ENCODE measurements at places on chromosomes 7 and 10. TPM values are rescaled to one million over a fixed set of nuclear protein-coding genes. Genes with fewer than 3 reads are reported as not detected.

DNA sequence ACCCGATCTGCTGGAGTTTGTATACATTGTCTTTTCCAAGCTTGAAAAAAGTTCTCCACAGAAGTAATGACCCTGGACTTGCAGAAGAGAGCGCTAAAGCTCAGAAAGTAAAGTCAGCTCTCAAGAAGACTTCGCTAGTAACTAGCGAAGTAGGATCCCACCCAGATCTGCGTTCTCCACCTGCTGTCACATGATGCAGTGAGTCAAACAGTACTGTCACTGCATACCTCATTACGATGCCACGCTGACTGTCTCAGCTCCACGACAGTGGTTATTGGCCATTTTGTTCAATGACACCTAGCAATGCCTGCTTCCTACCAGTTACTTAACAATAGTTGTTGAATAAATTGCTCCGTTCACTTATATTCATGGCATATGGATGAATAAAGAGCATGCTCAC lies 29.7 kb upstream of the SEC61G start:
- H3K27me3 ChIP-seq, result no peaks in the 10 kb centered on the region
- DNase-seq, result peak; percentile 59
- no peak overlapping the region for H3K4me3 ChIP-seq
- no peaks in the 10 kb centered on the region for H3K4me1 ChIP-seq
- H3K36me3 ChIP-seq, result no peaks in the 10 kb centered on the region

GRCh38 chr10:33547976-33548375 lies 213.5 kb upstream of the NRP1 start:
- H3K27ac ChIP-seq, result no peak overlapping the region
- no peaks in the 10 kb centered on the region for H3K4me1 ChIP-seq
- H3K27me3 ChIP-seq, result no peaks in the 10 kb centered on the region
- H3K4me3 ChIP-seq, result no peak overlapping the region
- no peak for DNase-seq

NAT16 gene
- polyA plus RNA-seq, result not detected

OR2A7 gene
- polyA plus RNA-seq, result 2.7 TPM

- H3K36me3 ChIP-seq, result no peaks in the 10 kb centered on the region
- no peaks in the 10 kb centered on the region for H3K27me3 ChIP-seq
- peak overlapping the region; percentile 66 for H3K27ac ChIP-seq
- peak; percentile 87 for DNase-seq
These were observed 171.3 kb upstream of the BMPER start for GRCh38 chr7:33733870-33734650.

PTPRZ1 gene
- polyA plus RNA-seq, result 0.81 TPM

DNA sequence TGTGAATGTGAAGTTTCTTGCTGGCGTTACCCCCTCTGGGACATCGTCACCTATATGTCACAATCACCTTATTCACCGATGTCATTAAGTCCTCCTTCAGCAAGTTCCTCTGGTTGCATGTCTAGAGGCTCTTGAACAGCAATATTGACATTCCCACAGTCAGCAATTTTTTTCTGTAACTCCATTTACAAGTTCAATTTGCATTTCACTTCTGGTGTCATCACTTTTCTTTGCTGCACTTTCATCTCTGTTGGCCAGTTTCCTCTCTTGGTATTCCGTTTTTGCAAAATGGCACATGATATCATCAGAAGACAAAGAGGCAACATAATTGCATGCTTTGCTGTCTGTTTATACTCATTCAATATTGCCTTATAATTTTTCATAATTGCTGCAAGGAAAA lies 69.8 kb downstream of the SRI start:
- H3K36me3 ChIP-seq, result no peaks in the 10 kb centered on the region

GRCh38 chr7:32762925-32763293 lies 128.7 kb downstream of the KBTBD2 start:
- peak; percentile 7 for DNase-seq
- no peak overlapping the region for H3K27ac ChIP-seq
- peaks cover 5% of the 10 kb centered on the region for H3K4me1 ChIP-seq
- H3K4me3 ChIP-seq, result no peak overlapping the region

DNA sequence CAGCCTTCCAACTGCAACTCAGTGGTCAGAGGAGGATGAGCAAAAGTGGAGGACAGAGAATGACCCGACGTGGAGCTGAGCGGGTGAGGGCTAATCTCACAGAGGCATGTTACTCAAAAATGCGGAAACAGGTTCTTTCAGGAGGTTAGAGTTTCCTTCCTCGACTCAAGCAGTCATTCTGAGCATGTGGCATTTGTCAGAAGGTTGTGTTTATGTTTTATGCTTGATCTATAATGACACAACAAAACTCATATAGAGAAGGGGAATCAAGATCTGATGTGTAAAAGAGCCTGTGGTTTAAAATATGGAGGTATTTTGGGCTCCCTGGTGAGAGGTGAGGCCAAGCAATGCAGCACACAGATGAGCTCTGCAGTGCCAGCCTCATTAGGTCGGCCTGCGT lies 311.4 kb downstream of the ADARB2 start:
- H3K27ac ChIP-seq, result no peak overlapping the region
- DNase-seq, result no peak
- H3K36me3 ChIP-seq, result no peaks in the 10 kb centered on the region
- no peaks in the 10 kb centered on the region for H3K27me3 ChIP-seq
- no peak overlapping the region for H3K4me3 ChIP-seq
- peaks cover 2% of the 10 kb centered on the region for H3K4me1 ChIP-seq

DNA sequence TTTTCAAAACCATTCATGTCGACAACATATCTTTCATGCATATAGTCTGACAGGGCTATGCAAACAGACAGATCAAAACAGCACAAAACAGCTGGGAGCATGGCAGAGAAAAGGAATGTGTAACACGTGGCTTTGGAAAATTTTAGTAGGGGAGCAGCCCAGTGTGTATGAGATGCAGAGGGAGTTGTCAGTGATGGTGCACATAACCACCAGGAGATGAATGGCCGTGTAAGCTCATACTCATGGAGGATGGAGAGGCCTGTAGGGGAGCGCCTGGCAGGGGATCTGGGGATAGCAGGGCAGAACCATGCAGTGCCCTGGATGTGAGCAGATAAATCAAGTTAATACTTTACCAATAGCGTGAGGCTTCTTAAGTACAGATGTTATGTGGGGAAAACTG lies 45.7 kb downstream of the RHOBTB1 start:
- H3K27me3 ChIP-seq, result no peaks in the 10 kb centered on the region
- H3K36me3 ChIP-seq, result peaks cover 7% of the 10 kb centered on the region
- no peak overlapping the region for H3K4me3 ChIP-seq
- H3K4me1 ChIP-seq, result no peaks in the 10 kb centered on the region
- no peak for DNase-seq

DNA sequence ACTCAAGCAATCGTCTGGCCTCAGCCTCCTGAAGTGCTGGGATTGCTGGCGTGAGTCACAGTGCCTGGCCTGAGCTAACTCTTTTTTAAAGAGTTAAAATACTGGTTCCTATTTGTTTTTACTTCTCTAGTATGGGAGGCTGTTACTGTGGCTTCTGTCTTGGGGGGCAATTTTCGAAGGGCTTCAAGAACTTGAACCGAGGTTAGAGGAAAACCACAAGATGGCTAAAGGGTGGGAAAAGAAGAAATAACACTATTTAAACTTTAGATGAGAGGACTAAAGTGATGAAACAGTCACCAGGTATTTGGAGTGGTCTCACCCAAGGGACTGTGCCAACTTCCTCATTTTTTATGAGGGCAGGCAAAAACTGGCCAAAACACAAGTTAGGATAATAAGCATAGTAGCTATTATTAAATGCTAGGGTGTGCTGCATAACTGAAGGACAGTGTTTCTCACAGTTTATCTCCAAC lies 17.8 kb downstream of the MET start:
- peaks cover 6% of the 10 kb centered on the region for H3K4me1 ChIP-seq
- H3K27me3 ChIP-seq, result no peaks in the 10 kb centered on the region
- no peak overlapping the region for H3K4me3 ChIP-seq
- H3K27ac ChIP-seq, result no peak overlapping the region
- no peaks in the 10 kb centered on the region for H3K36me3 ChIP-seq

AKR1C1 gene
- 68.0 TPM for polyA plus RNA-seq

GRCh38 chr10:125203186-125203800 lies 42.9 kb upstream of the CTBP2 start:
- H3K27me3 ChIP-seq, result no peaks in the 10 kb centered on the region
- H3K4me1 ChIP-seq, result no peaks in the 10 kb centered on the region
- DNase-seq, result no peak
- H3K27ac ChIP-seq, result no peak overlapping the region
- no peak overlapping the region for H3K4me3 ChIP-seq

DYNC1I1 gene
- polyA plus RNA-seq, result 2.4 TPM

DNA sequence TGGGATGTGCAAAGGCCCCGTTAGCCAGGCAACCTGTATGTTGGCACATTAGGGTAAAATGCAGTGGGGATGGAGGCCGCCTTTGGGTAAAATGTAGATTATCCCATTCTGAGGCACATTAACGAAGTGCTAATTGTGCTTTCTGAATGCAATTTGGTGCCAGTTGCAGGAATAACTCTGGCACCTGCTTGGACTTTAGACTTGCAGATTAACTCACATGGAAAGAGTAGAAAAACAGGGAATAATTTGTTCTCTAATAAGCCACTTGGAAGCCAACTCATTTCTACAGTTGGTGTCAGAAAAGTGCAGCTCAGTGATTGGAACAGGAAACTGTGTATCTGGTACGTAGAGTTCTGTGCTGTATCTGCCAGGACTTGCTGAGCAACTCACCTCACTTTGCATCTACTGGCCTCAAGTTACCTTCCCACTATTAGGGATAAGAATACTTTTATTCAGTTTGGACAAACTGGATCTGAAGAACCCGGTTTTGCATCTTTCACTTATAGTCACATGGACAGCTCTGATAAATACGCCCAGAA lies 377.4 kb upstream of the PODXL start:
- no peak overlapping the region for H3K27ac ChIP-seq
- H3K36me3 ChIP-seq, result no peaks in the 10 kb centered on the region
- no peak for DNase-seq
- no peaks in the 10 kb centered on the region for H3K4me1 ChIP-seq
- H3K4me3 ChIP-seq, result no peak overlapping the region

IGFBP1 gene
- polyA plus RNA-seq, result not detected

DNA sequence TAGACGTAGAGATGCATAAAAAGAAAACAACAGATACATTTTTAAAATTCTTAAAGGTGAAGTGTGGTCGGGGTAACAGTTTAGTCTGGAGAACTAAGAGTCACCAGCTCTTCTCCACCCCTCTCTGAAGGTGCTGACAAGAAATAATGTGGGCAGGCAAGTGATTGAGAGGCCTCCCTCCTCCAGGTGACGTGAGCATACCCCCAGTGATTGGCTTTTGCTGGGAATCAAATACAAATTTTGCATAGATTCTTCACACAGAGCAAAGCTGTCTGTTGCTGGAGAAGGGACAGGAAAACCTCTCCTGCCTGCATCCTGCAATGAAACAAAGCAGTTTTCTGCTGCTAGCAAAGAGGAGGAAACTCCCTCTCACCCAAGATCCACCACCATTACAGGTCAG lies 115.0 kb downstream of the DGKB start:
- DNase-seq, result no peak
- no peak overlapping the region for H3K4me3 ChIP-seq
- H3K27ac ChIP-seq, result no peak overlapping the region
- no peaks in the 10 kb centered on the region for H3K4me1 ChIP-seq

GRCh38 chr10:49369216-49370162 lies 26.4 kb downstream of the DRGX start:
- no peak overlapping the region for H3K27ac ChIP-seq
- no peaks in the 10 kb centered on the region for H3K27me3 ChIP-seq
- no peaks in the 10 kb centered on the region for H3K36me3 ChIP-seq
- DNase-seq, result no peak
- H3K4me3 ChIP-seq, result no peak overlapping the region

- H3K27ac ChIP-seq, result no peak overlapping the region
- no peaks in the 10 kb centered on the region for H3K36me3 ChIP-seq
- H3K27me3 ChIP-seq, result no peaks in the 10 kb centered on the region
- no peak for DNase-seq
- H3K4me1 ChIP-seq, result no peaks in the 10 kb centered on the region
These were observed 919.8 kb downstream of the GRID1 start for GRCh38 chr10:85446827-85447226.

DNA sequence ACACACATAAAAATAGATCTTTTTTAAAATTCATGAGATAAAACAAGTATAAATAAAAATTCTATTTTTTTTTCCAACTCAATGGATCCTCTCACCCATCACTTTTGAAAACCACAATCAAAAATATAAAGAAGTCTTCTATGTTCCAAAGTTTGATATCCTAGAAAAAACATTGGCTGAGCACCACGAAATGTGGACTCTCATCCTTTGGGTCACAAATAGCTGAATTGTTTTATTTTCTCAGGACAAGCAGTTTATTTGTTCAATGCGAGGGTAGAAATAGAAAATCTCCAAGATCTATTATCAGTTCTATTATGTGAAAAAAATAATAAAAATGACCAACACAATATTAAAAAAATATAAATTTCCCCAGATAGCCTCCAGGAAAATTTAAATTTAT lies 310.5 kb upstream of the DGKB start:
- H3K36me3 ChIP-seq, result no peaks in the 10 kb centered on the region
- H3K27ac ChIP-seq, result no peak overlapping the region
- H3K4me1 ChIP-seq, result no peaks in the 10 kb centered on the region
- DNase-seq, result no peak
- H3K27me3 ChIP-seq, result no peaks in the 10 kb centered on the region
- H3K4me3 ChIP-seq, result no peak overlapping the region

MOGAT3 gene
- 58.9 TPM for polyA plus RNA-seq

- DNase-seq, result no peak
- peak overlapping the region; percentile 10 for H3K27ac ChIP-seq
- no peaks in the 10 kb centered on the region for H3K36me3 ChIP-seq
- H3K4me3 ChIP-seq, result no peak overlapping the region
These were observed 91.9 kb upstream of the NPY start for GRCh38 chr7:24192053-24192452.

GJD4 gene
- polyA plus RNA-seq, result not detected

LLCFC1 gene
- polyA plus RNA-seq, result 0.19 TPM

GRCh38 chr7:103379270-103379975 lies 32.0 kb downstream of the PSMC2 start:
- no peak overlapping the region for H3K27ac ChIP-seq
- no peaks in the 10 kb centered on the region for H3K27me3 ChIP-seq
- H3K4me3 ChIP-seq, result no peak overlapping the region
- H3K36me3 ChIP-seq, result no peaks in the 10 kb centered on the region
- H3K4me1 ChIP-seq, result no peaks in the 10 kb centered on the region

DNA sequence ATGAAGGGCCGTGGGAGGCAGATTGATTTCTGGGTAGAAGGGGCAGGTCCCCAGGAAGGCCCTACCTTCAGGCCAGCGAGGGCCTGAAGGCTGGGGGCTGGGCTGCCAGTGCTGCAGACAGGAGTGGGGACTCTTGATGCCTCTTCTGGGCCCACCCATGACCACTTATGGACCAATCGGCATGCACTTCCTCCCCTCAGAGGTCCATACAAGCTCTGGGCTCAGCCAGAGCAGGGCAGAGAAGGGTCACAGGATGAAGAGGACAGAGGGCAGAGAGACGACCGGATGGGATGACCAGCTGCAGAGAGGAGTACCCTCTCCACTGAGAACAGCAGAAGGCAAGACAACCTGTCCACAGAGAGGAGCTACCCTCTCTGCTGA lies 120.1 kb downstream of the DYNC2I1 start:
- no peaks in the 10 kb centered on the region for H3K36me3 ChIP-seq
- no peak overlapping the region for H3K27ac ChIP-seq
- H3K27me3 ChIP-seq, result no peaks in the 10 kb centered on the region
- H3K4me3 ChIP-seq, result no peak overlapping the region
- no peaks in the 10 kb centered on the region for H3K4me1 ChIP-seq
- DNase-seq, result no peak
